ENCODE measurements at places on chromosomes 1 and 21.

GRCh38 chr21:37415939-37416338 is 49.4 kb downstream of the DYRK1A start:
- DNase-seq, result no peak

DNA sequence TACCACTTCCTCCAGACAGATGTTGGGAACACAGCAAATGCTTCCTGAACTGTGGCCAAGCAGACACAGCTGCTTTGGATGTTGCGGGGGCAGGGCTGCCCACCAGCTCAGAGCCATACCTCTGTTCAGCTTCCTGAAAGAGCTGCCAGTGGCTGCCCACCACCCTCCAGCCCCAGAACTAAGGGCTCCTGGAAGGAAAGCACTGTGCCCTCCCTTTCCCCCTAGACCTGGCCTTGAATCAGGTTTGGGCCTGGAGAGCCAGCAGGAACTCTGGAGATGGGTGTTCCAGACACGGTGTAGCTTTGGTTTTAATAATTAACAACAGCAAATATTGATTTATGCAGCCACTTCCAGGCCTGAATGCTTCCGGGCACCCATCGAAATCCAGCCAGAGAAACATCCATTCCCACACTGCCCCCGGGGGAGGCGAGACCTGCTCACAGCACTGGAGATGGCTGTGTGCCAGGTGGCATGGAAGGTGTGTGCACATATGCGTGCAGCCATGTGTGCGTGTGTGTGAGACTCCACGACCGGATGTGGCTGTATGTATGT is 45.7 kb downstream of the RAP1GAP start:
- no peak for DNase-seq

GRCh38 chr1:156550346-156550745 is 22.0 kb downstream of the IQGAP3 start:
- no peak for DNase-seq

- no peak for DNase-seq
Observed at GRCh38 chr1:113792986-113793385, 19.3 kb downstream of the RSBN1 start.

- DNase-seq, result no peak
Observed at GRCh38 chr1:6177681-6178380, 2.3 kb downstream of the CHD5 start.

- no peak for DNase-seq
Observed at GRCh38 chr1:116409751-116410191, 36.7 kb downstream of the ATP1A1 start.

GRCh38 chr1:103156966-103157365 is 48.6 kb upstream of the COL11A1 start:
- DNase-seq, result no peak

GRCh38 chr1:18783705-18784481 is 75.6 kb downstream of the TAS1R2 start:
- DNase-seq, result no peak

GRCh38 chr1:160040476-160040875 is 8.7 kb upstream of the PIGM start:
- no peak for DNase-seq

DNA sequence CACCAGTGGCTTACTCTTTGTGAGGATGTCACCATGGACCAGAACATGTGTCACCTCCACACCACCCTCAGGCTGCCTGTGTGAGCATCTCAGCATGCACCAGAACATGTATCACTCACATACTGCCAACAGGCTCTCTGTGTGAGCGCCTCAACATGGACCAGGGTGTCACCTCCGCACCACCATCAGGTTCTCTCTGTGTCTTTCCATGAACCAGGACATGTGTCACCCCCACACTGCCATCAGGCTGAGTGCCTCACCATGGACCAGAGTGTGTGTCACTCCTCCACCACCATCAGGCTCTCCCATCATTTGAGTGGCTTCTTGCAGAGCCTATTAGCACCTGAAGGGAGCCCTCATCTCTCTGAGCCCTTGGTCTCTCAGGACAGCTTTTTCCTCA is 125.2 kb downstream of the ZNF648 start:
- no peak for DNase-seq

DNA sequence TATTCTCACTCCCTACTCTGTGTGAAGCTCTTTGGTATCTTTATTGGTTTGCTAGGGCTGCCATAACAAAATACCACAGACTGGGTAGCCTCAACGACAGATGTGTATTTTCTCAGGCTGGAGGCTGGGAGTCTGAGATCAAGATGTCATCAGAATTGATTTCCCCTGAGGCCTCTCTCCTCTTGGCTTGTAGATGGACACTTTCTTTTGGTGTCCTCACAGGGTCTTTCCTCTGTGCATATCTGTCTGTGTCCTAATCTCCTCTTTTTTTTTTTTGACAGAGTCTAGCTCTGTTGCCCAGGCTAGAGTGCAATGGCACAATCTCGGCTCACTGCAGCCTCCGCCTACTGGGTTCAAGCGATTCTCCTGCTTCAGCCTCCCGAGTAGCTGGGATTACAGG is 71.4 kb upstream of the KCNJ6 start:
- no peak for DNase-seq

- DNase-seq, result no peak
Observed at GRCh38 chr1:7833035-7833434, 19.8 kb downstream of the UTS2 start.

- DNase-seq, result no peak
Observed at GRCh38 chr1:172322219-172323061, 98.0 kb upstream of the C1orf105 start.

DNA sequence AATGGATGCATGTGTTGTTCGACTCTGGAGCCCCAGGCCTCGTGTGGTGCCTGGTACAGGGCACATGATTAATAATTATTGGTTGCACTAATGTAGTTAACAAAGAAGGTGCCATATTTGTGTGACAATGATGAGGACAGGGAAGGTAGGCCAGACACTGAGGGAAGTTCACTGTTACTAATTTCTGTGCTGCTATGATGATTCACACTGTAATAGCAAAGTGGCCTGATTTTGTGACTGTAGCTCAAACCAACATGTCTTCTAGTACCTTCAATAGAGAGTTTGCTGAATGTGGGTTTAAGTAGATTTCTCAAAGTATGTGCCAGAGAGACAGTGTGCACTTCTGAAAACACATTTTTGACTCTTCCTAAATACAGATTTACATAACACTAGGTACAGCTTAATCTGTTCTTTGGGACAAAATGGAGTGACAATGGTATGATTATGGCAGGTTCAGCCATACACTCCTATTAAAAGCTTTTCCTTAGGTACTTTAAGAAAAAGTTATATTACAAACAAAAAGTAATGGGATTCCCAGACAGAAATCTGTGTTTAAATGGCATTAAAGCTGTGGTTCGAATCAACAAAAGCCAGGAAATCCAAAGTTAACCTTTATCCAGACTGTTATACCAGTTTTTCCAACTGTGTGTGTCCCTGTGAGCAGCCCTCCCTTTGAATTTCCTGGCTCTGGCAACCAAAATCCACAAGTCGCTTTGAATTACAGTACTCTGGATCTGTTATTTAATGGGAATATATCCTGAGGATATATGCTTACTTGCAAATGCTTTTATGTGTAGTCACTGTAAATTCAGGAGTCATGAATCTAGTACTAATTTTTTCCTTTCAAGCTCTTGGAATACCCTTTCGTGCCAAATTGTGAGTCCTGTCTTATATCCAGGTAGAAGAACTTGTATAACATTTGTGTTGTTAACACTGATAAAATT is 277.1 kb upstream of the SGIP1 start:
- no peak for DNase-seq

- no peak for DNase-seq
Observed at GRCh38 chr1:167330601-167331293, 110.1 kb downstream of the POU2F1 start.

DNA sequence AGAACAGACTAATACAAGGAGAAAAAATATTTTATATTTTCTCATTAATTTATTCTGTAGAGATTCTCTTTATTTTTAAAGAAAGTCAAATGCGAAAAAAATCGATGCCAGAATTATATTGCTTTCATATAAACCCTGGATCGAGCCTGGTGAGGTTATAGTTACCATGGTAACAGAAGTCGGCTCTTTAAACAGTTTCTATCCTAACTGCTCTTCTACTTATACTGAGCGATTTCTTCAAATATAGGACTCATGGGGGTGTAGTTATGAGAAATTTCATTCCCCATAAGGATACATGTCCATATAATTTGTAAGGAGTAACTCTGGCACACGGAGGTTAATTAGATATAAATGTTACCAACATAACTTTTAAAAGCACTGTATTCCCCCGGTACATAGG is 973.5 kb upstream of the NCAM2 start:
- no peak for DNase-seq

- DNase-seq, result no peak
Observed at GRCh38 chr1:69284508-69284907, 283.2 kb upstream of the LRRC7 start.

GRCh38 chr1:21534146-21534545 is 24.9 kb downstream of the ALPL start:
- DNase-seq, result no peak

DNA sequence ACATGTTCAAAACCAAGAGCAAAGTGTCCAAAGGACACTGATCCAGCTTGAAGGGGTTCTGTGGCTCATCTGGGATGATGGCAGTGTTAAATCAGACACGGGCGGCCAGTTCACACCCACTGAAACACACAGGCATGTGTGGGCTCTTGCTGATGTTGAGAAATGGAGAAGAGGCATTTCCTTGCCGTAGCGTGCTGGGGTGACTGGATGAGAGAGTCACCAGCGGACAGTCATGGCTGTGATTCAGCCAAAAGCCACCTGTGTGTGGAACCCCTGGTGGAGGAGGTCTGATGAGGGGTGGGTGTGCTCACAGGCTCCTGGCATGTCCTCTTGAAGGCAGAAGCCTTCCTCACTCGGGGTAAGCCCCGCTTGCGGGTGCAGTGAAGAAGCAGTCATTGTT is 7.2 kb downstream of the C1orf35 start:
- DNase-seq, result no peak

- DNase-seq, result no peak
Observed at GRCh38 chr1:226643177-226643576, 94.6 kb downstream of the STUM start.

- DNase-seq, result peak; percentile 62
Observed at GRCh38 chr1:158506369-158506987, 34.5 kb downstream of the OR10R2 start.

DNA sequence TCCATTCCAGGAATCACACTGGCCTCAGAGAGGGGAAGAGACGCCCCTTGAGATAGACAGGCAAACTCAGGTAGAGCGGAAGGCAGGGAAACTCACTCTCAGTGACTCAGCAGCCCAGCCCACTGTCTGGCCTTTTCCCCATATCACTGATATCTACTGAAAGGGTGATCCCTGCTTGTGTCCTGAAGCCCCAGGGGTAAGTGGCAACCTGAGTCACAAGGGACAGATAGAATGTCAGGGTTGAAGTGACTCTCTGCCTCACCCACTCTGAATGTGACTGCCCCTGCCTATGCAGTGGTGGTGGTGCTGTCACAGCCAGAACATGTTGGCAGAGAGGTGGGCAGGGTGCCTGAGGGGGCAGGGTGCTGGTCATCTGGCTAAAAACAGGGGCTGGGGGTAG is 157.5 kb upstream of the FGGY start:
- no peak for DNase-seq

DNA sequence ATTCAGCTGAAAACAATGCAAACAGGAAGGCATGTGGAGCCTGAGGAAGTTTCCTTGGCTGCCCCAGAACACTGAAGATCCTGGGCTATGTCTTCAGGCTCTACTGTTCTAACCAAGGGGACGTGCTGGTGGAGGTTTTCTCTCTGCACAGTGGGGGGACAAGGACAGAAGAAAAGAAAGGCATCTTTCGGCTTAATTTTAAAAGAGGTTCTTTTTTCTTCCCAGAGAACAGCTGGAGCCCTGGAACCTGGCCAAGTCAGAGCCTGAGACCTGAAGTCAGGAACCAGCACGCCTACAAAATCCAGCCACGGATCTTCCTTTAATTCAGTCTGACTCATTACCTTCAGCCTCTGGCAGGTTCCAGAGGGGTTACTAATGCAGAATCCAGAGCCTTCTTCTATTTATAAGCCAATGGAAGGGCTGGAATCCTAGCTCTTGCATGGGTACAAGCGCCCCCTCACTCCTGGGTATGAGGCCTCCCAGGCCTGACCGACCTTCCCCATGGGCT is 19.8 kb downstream of the CTNNBIP1 start:
- no peak for DNase-seq

GRCh38 chr1:12468323-12468722 is 149.7 kb downstream of the DHRS3 start:
- DNase-seq, result no peak

GRCh38 chr1:221335161-221336101 is 406.5 kb downstream of the DUSP10 start:
- DNase-seq, result no peak

GRCh38 chr1:57017717-57018116 is 51.9 kb upstream of the C8B start:
- DNase-seq, result no peak

GRCh38 chr1:89201106-89201794 is 2.5 kb upstream of the GBP4 start:
- DNase-seq, result no peak

DNA sequence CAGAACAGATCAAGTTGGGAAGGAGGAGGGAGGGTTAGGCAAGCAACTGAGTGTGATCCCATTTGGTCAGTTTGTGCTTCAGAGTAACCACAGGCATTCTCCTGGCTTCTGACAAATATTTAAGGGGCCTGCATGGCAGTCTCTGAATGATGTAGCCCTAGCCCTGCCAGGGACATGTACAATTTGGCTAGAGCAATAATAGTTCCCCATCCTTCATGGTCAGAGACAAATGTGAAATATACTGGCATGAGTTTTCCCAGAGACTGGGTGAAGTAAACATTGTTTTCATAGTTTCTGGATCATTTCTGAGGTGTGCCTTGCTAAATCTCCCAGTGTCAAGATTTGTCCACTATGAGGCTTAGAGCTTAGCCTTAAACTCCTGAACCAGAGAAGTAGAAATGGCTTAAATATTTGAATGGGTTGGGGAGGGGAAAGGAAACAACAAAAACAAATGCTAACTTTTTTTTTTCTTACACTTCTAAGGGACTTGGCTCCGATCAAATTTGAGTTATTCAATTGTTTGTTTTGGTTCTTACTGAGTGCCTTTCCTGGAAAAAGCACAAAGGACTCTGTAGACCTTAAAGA is 42.0 kb upstream of the UBE2U start:
- DNase-seq, result no peak

DNA sequence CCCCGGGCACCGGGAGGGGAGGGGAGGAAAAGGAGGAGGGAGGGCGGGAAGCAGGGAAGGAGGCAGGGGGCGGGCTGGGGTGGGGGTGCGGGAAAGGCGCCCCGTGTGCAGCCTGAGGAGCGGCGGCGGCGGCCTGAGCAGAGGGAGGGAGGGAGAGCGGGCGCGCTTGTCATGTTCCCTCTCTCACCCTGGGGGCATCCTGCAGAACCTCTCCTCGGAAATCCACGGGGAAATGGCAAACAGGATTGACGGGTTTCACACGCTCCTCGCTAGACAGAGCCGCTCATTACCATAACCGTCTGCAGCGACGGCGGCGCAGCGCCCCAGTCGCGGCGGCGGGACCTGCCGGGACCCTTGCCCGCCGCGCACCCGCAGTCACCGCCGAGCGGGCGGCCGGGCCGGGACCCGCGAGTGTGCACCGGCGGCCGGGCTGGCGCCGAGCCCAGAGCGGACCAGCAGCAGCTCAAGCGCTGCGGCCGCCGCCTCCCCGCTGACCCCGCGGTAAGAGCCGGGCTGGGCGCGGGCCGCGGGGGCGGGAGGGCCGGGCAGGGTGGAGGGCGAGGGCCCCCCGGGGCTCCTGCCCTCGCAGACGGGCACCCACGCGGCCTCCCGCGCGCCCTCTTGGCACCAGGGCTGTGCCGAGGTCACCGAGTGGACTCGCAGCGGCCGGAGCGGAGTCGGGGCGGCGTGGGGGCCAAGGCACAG is at the start of gene SERTAD4:
Gene SERTAD4 (plus strand): TSS at position 286 of the 705 bp plus-strand sequence. CDS start 5,165 bp downstream, outside the sequence.
- DNase-seq, result peak; percentile 74

Data from ecto neural progenitor cell (in vitro differentiated cells).